Activated CD4-positive, alpha-beta T cell treated with anti-CD3 and anti-CD28 coated beads for 4 hours (primary cell): ENCODE measurements at places on chromosomes 3 and 15.

DNA sequence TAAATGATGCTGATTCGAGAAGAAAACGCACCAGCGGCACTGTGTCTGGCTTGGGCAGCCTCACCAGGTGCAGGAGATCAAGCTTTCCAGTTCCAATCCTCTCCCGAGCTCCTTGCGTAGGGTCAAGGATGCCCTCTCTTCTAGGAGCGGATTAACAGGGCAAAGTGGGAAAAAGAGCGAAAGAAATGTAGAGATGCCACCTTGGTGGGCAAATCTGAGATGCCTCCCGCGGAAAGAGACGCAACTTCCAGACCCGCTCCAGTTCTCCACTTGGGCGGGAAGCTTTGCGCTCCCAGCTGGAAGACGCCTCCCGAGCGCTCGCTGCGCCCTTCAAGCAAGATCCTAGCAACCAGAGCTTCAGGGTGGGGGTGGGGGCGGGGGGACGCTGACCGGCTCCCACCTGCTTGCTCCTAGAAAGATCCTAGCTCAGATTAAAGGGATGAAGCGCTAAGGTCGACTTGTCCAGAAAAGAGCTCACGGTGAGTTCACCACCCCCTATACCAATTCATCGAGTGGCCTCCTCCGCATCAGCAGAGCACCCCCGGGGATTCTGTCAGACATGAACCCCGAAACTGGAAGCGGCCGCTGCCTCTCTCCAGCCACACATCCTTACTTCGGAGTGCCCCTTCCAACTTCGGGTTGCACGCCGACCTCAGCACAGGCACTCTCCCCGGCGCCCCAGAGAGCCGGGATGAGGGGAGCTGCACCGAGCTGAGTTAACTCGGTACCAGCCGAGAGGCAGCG is 769 bp downstream of the TAFA4 start:
- DNase-seq, result no peak

DNA sequence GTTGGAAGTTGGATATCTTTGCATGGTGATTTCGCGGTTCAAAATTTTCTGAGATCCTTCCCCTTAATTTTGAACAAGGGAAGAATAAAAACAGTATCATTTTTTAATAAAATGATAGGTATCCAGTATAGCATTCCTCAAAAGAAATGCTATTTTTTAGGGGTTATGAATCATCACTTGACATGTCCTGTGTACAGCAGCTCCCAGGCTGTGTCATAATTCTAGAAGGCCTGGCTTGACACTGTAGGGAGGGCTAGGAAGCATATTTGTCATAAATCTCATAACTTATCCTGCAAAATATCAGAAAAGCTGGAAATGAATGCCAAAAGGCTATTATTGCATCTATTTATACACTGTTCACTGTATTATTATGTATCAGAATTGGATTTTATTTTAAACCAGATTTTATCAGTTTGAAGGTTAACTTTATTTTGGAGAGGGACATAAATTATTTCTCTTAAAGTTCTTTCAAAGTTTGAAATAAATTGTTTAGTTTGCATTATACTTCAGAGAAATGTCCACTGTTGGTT is 539.1 kb upstream of the ROBO2 start:
- no peak for DNase-seq

DNA sequence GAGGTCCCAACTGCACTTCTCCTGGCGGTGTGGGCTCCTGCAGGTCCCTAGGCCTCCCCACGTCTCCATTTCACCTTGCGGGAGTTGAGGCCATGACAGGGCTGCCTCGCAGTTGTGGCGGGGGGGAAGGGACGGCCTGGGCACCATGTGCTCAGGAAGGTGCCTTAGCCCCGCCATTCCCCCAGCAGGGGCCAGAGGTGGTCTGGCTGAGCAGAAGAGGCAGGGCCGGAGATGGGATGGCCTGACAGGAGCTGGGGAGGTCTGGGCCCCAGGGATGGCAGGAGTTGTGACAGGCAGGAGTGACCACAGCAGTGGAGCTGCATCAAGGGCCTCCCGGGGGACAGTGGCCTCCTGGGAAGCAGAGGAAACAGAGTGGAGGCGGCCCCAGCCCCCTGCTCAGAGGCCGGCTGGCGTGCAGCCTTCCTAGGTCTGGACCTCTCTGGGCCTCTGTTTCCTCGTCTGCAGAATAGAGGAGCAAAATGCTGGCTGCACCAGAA is 18.7 kb upstream of the KLF15 start:
- no peak for DNase-seq

DNA sequence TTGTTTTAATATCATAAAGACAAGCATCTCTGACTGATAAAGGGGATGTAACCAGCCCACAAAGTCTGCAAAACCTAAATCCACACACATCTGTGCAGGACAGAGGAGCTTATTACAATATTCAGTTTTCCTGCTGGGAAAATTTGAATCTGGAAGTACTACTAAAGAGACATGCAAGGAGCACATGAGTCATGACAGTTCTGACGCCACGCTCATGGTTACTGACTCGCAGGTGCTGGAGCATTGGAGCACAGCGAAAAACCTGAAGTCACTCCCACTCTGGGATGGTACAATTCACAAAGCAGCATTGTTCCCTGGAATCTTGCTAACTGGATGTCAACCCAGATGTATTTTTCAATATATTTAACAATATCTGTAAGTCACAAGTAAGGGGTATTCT is 7.6 kb upstream of the ISL2 start:
- no peak for DNase-seq

DNA sequence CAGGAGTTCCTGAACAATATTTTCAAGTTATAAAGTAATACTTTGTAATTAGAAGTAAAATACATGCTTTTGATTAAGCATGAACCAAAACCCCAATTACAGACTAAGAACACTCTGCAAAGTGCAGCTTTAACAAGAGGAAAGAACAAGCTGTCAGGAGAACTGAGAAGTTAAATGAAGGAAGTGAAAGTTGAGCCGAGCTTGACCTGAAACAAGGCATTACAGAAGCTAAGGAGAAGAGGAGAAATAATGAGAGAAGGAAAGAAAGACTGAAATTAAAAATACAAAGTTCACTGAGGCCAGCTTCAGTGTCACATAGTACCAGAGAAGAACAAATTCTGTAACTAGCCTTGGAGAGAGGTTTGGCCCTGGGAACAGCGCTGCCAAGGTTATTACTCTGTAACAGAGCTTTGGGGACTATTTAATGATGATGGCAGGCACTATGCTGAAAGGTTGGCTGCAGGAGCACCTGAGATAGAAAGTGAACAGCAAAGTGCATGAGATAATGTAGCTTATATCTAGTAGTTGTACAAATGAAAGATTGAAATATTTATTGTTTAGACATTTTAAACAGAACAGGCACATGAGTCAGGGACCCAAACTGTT is 241.9 kb upstream of the PEX5L start:
- no peak for DNase-seq

- no peak for DNase-seq
These were observed 735.8 kb downstream of the ZPLD1 start for GRCh38 chr3:103170651-103171050.

- DNase-seq, result no peak
These were observed 1045.9 kb downstream of the MCTP2 start for GRCh38 chr15:95277266-95277665.
